ENCODE measurements at places on chromosomes 13 and 19.

GRCh38 chr13:98582947-98583346 lies 6.0 kb upstream of the STK24 start:
- DNase-seq: no peak

- no peak for DNase-seq
Measured at GRCh38 chr13:44101347-44102083, 221.8 kb downstream of the LACC1 start.

GRCh38 chr13:66689628-66690027 lies 540.5 kb downstream of the PCDH9 start:
- no peak for DNase-seq

DNA sequence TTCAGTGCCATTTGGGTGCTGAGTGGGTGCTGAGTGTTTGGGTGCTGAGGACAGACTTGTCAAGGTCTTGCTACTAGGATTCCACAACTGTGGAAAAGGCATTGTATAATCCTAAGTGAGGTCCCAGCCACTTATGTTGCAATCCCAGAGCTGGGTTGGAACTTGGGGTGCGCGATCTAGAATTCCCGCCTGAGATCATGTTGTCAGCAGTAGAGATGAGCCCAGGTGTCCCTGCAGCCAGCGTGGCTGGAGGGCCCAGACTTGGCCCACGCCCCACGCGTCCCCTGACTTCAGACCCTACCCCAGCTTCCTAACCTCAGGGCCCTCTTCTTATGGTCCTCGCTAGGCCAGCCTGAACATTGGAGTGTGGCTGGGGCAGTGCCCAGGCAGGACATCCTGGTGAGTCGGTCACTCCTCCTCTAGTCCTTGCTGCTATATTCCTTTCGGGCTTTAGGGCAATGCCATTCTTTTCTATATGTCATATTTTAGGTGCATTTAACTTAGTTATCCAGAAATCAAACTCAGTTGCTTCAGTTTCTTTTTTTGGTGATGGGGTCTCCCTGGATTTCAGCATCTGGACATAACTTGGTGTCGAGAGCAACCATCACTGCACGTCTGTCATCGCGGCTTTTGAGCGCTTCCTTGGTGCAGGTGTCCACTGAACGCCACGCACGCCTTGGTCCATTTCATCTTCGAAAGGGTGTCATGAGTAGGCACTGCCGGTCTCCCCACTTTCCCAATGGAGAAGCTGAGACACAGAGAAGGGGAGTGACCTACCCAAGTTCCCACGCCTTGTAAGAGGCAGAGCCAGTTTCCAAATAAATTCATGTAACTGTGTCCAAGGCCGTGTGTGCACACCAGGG lies 46.4 kb upstream of the F7 start:
- no peak for DNase-seq

GRCh38 chr13:110471156-110471832 lies 90.2 kb downstream of the RAB20 start:
- DNase-seq: no peak

DNA sequence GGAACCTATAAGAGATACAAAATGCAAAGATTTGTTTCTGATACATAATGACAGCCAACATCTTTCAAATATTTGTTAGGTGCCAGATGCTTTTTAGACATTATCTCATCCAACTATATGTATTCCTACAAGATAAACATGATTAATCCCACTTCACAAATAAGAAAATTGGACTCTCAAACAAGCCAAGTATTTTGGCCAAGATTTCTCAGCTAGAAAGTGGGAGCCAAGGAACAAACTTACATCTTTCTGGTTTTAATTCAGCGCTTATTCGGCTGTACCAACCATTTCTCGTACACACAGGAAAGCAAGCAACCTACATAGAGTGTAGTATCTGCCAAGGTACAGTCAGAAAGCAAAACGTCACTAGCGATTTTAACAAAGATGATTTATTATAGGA lies 85.7 kb upstream of the SERP2 start:
- DNase-seq: no peak

DNA sequence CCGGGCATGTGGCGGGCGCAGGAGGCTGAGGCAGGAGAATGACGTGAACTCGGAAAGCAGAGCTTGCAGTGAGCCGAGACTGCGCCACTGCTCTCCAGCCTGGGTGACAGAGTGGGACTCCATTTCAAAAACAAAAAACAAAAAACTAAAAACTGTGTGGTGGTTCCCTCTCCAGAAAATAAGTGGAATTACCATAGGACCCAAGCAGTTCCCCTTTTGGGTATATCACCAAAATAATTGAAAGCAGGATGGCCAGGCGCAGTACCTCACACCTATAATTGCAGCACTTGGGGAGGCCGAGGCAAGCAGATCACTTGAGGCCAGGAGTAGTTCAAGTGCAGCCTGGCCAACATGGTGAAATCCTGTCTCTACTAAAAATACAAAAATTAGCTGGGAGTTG lies 15.7 kb upstream of the LDLR start:
- no peak for DNase-seq

GRCh38 chr13:75785130-75785529 lies 149.0 kb downstream of the LMO7 start:
- no peak for DNase-seq

DNA sequence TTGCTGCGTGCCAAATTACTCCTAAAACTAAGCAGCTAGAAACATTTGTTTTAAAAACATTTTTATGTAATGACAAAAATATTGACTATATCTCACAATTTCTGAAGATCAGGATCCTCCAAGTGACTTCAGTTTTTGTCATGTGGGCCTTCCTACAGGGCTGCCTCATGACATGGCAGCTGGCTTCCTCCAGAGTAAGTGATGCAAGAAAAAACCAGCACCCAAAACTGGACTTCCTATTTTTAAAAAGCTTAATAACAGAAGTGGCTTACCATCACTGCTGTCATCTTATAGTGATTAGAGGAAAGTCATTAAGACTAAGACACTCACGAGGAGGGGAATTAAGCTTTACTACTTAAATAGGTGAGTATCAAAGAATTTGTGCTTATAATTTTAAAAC lies 681.7 kb downstream of the PCDH17 start:
- no peak for DNase-seq

DNA sequence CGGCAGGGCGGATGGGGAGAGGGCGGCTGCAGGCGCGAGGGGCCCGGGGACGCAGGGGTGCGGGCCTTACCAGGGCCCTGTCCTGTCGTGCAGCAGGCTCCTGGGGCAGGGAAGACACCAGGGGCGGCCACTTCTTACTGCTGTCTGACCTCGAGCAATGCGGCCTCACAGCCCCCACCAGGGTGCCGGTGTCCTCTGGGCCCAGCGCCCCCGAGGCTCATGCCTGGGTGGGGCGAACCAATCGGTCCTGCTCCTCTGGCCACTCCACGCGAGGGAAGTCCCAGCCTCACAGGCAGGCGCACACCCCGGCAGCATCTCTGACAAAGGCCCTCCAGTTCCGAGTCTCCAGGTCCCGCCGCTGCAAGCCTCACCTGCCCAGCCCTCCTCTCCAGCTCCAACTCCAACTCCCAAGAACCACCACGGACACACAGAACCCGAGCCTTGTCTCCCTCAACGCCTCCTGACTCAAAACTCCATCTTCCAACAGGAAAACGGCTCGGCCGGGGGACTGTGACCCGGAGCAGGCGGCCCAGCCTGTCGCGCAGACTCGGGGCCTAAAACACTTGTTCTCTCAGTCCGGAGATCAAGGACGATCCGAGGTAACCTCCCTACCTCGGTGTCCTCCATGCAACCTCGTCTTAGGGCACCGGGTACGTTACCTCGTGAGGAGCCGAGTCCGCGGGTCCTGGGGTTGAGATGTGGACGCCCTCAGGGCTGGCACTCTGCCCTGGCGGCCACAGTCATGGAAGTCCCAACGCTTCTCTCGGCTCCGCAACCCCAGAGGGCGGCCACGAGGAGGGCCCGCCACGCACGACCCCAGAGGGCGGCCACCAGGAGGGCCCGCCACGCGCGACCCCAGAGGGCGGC lies 6.5 kb downstream of the FGF22 start:
- no peak for DNase-seq

DNA sequence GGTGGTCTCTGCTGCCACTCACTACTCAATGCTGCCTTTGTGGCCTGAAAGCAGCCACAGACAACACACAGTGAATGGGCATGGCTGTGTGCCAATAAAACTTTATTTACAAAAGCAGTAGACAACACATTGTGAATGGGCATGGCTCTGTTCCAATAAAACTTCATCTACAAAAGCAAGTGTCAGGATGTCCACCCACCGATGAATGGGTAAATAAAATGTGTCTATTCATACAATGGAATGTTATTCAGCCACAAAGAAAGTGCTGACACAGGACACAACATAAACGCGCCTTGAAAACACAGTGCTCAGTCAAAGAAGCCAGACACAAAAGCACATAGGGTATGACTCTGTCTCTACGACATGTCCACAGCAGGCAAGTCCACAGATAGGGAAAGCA lies 20.1 kb downstream of the ZSCAN5A start:
- DNase-seq: no peak

GRCh38 chr19:41887711-41888382 lies 4.9 kb downstream of the ARHGEF1 start:
- peak; percentile 79 for DNase-seq

GRCh38 chr19:16051254-16052025 lies 24.9 kb upstream of the TPM4 start:
- DNase-seq: peak; percentile 62

DNA sequence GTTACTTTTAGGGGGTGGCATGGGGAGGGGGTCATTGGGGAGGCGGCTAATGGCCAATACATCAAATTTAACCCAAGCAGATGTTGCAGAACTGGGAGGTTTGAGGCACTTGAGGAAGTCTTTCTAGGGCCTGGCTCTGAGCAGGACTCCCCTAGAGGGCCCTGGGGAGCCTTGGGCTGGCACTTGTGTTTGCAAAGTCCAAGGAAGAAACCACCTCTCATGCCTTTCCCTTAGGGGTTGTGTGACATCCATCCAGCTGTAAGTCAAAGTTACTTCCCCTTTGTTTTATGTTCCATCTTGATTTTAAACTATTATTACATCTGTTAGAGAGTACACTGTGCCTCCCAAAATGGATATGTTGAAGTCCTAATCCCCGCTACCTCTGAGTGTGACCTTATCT lies 159.9 kb downstream of the KATNAL1 start:
- DNase-seq: no peak

DNA sequence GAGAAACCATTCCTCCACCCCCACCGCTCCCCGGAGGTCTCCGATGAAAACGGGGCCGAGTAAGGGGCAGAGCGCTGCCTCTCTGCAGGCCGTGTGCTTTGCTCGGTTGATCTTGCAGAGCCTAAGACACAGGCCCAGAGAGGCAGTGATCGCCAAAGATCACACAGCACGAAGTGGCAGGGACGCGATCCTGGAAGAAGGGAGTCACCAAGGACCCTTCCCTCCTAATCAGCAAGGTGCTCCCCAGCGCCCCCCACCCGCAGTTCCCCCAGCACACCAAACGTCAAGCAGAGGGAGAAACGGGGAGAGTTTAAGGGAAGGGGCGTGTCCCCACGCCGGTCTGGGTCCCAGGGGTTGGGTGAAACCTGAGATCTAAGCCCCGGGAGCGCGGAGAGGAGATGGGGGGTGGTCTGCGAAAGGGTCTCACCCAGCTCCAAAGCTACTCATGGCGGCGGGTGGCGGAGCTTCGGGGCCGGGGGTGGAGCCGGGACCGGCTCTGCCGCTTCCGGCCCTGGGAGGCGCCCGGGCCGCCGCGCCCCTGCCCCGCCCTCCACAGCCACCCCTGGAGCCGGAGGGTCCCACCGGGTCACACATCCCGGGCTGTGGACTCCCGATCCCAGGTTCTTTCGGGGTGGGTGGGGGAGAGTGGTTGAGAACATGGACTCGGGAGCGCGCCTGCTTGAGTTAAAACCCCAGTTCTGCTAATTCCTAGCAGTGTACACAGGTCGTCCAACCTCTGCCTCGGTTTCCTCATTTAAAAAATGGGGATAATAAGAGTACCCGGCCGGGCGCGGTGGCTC lies at the start of gene EML2:
EML2 (minus strand) TSS at position 468 of the 800 bp plus-strand sequence; CDS start at position 447, 21 bp downstream.
- DNase-seq: peak; percentile 43

DNA sequence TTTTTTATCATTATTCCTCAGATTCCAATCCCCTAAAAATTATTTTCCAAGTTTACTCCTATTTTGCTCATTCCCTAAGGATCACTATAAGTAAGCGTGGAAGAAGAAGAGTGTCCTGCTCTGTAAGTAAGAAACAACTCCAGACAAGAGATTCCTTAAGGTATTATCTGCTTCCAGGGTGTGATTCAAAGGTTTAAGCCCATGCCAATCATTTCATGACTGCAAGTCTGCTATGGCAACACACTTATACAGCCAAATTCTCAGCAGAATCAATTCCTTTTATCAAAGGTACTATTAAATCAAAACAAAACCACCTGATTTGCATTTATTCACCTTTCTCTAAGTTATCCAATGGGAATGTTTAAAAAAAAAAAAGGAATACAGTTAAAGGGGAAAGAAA lies 43.7 kb downstream of the FOXO1 start:
- DNase-seq: no peak

DNA sequence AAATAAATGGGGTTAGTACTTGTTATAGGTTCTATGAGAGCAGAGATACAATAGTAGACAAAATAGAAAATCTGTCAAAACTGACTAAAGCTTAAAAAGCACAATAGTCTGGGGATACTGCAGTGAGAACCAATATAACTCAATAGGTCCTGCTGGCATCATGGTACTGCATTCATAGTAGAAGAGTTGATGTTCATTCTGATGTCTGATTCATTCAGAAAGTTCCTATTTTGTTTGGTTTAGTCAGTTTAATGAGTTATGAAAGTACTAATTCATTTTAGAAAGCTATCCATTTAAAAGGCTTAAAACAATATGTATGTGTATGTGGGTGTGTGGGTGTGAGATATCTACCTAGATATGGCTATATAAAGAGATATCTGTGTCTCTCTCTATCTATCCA lies 152.8 kb downstream of the LHFPL6 start:
- DNase-seq: no peak
